ENCODE measurements at places on chromosomes 4 and X.

DNA sequence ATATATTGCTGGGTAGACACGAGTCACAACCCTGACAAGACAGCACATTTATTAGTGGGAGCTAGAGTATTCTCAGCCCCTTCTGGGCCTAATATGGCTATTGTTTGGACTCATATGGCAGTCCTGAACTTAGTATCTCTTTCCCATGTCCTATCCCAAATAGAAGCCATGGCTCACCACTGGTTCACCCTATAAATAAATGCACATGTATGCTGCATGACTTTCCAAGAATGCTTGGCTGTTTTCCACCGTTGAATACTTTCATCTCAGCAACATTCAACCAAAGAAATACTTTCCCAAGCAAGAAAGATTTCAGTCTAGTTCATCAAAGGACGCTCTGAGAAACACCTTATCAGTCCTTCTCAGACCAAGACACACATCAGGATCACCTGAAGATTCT lies 36.7 kb downstream of the SMPX start:
- no peak for DNase-seq

DNA sequence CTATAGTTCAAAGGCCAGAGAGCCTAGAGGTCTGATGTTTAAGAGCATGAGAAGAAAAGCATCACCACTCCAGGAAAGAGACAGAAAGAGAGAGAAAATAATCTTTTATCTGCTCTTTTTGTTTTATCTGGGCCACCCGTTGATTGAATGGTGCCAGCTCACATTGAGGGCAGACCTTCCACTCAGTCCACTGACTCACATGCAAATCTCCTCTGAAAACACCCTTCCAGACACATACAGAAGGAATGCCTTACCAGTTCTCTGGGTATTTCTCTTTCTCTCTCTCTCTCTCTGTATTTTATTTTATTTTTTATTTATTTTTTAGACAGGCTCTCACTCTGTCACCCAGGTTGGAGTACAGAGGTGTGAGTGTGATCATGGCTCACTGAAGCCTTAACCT lies 252.5 kb downstream of the DTHD1 start:
- DNase-seq, result no peak

GRCh38 chrX:138740341-138740740 lies 28.8 kb upstream of the FGF13 start:
- no peak for DNase-seq

DNA sequence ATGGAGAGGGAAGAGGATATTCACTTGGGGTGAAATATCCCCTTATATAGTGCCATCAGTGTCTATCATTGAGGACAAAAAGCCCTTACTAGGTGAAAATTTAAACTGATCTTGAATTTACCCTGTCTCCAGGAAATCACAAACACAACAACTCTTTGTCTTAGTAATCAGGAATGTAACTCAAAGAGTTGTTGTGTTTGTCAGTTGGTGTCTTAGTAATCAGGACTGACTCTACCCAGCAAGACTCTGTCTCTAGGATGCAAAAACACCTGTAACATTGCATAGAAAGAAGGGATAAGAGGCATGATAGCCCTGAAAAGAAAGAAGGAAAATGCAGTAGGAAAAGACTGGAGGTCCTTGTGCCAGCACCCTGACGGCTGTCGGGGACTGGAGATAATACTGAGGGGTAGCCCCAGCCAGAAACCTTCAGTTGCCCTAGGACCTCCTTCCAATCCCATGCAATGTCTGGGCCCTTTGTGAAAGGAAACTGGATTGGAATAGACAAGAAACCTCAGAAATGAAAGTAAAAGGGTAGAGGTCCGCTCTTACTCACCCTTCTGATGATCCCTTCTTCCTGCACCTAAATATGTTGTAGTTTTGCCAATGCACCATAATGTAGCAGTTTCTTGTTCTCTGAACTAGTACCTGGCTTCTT lies 45.3 kb downstream of the HMGB2 start:
- DNase-seq, result no peak

- DNase-seq, result no peak
Observed at GRCh38 chr4:66297703-66298102, 627.4 kb upstream of the EPHA5 start.

DNA sequence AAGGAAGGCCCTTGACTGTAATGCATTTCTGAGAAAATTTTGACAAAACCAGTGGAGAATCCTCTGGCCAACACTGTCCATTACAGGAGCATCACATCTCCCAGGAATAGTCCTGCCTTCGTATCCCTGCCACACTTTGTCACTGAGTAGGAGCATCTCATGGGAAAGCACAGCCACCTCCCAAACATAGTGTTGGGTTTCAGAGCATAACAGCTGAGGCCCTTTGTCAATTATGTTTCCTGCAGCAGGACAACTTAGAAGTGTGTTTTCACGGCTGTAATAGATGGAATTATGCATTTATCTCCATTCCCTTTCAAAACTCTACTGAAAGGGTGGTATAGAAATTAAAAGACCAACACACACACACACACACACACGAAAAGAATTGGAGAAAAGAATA lies 91.1 kb upstream of the SMAD1 start:
- DNase-seq, result no peak

DNA sequence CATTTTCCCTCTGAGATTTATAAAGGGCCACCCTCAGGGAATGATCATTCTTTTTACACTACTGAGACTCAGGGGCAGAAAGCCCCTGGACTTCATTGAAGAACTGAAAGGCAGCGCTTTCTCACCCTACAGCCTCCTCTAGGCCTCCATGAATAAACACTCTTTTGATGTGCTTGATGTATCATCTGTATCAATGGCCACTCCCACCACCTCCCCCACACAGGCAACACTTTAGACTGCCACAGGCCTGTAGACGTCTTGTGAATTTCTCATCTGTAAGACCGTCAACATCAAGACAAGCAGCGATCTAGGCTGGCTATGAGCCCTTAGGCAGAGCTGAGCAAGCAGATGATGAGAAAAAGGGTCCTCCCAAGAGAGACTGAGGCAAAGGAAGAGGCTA lies 123.2 kb downstream of the HUWE1 start:
- DNase-seq, result no peak

DNA sequence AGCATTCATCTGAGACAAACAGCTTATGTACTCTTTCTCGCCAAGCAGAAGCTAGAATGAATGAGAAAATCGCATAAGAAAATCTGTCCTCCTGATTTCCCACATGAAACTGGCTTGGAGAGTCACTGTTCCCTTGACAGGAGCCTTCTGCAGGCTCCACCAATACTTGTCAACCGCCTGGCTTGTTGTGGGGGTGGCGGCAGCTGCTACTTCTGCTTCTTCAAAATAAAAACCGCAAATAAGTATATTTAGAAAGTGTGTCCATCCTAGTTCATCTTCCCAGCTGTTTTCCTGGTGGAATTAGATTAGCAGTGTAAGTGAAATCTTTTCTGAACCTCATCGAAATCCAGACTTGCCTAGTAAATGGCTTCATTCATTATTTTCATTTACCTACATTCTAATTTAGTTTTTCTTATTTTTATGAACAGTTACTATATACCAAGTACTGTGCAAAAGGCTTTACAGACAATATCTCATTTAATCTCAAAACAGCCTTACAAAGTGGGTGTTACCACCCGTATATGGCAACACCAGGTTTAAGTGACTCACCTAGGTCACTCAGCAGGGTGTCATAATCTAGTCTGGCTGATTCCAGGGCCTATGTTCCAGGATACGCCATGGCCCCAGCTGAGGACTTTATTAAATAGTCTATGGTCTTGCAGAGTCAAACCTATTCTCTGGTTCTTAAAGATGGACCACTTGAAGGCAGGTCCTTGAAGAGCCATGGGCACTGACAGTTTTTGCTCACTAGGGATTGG lies 104.6 kb upstream of the IGFBP7 start:
- DNase-seq, result no peak

- no peak for DNase-seq
Observed at GRCh38 chr4:2353222-2354107, 65.0 kb downstream of the ZFYVE28 start.

DNA sequence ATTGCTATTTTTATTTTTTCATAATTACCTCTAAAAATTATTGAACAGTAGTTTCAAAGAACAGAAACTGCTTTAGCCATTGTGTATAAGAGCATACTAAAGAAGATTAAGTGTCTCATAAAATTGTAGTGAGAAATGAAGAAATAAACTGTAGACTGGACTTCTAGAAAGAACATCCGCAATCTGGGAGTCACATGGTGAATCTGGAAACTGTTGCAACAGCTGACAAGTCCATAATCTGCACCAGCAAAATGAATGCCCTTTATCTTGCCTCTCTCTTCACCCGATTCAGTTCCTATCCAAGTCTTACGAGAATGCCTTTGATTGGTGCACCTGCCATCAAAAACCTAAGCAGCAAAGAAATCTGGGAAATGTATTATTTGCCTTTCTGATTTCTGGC lies 312.9 kb downstream of the NAF1 start:
- no peak for DNase-seq

GRCh38 chr4:101756181-101756580 lies 34.3 kb upstream of the BANK1 start:
- no peak for DNase-seq

GRCh38 chr4:141669501-141669900 lies 33.1 kb downstream of the IL15 start:
- DNase-seq, result no peak

- no peak for DNase-seq
Observed at GRCh38 chr4:126955292-126956183, 677.2 kb upstream of the INTU start.

- DNase-seq, result no peak
Observed at GRCh38 chrX:12309744-12310076, 171.4 kb downstream of the FRMPD4 start.

- no peak for DNase-seq
Observed at GRCh38 chr4:25110527-25111329, 49.5 kb downstream of the SEPSECS start.

- DNase-seq, result no peak
Observed at GRCh38 chr4:153438916-153439756, 27.0 kb upstream of the TMEM131L start.

DNA sequence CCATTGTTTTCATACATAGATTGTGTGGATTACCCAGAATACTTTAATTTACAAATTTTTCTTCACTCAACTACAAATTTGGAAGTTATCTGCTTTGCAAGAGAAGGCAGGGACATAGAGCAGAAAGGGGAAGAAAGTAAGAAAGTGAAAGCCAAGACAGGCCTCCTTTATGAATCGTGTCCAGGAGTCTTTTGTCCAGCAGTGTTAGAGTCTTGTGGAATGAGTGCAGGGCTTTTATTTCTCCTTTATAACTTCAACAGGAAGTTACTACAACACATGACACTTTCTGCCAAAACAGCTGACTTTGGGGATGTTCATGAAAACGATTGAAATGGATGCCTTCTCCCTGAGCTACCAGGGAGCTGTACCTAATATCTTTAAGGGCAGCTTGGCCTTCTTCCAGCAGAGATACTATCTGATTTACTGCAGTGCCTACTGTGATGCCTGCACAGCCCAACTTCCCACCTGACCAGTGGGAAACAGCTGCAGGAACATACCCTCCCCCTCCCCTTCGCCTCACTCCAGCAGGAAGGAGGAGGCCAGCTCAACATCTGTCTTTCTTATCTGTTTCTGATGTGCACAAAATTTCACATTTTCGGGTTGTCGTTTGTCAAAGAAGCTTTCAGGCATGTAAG lies 557.7 kb upstream of the SLIT2 start:
- DNase-seq, result no peak

- no peak for DNase-seq
Observed at GRCh38 chr4:156583265-156583664, 388.3 kb downstream of the PDGFC start.

GRCh38 chr4:20062054-20062453 lies 189.7 kb upstream of the SLIT2 start:
- no peak for DNase-seq

DNA sequence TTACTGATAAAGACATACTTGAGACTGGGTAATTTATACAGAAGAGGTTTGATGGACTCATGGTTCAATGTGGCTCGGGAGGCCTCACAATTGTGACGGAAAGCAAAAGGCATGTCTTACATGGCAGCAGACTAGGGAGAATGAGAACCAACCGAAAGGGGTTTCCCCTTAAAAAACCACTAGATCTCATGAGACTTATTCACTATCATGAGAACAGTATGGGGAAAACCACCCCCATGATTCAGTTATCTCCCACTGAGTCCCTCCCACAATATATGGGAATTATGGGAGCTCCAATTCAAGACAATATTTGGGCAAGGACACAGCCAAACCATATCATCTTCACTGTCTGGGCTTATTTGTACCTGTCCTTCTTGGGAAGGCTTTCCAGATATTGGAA lies 22.8 kb upstream of the MUC7 start:
- no peak for DNase-seq

- no peak for DNase-seq
Observed at GRCh38 chr4:60128888-60129287, 1071.2 kb upstream of the ADGRL3 start.

- no peak for DNase-seq
Observed at GRCh38 chr4:185222598-185222997, 13.2 kb downstream of the SNX25 start.

DNA sequence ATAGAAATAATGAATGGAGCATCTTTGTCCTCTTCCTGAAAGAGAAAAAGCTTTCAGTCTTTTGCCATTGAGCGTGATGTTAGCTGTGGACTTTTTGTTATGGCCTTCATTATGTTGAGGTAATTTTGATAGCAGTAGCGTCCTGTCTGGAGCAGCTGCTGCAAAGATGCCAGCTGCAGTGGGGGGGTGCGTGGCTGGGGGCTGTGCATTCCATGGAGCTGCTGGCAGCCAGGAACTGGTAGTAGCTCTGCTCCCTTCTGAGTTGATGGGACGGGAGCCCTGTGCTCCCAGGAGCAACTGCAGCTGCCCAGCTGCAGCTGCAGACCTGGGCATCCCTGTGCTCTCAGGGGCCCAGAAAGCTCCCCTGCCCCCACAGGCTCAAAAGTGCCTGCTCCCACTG lies 50.4 kb downstream of the CCDC160 start:
- DNase-seq, result no peak

DNA sequence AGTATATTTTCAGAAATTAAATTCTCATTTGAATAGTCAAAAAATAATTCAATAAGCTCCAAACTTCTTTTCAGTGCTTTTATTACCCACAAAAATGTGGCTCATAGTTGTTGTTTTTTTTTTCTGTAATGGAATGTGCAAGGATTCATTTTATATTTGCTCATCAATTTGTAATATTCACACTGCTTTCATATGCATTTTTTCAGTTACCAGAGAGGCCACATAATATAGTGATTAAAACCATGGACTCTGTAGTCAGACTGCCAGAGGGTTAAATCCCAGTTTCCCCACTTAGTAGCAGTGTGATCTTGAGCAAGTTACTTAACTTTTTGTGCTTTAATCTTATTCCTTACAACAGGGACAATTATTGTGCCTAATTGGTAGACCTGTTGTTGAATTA lies 64.5 kb downstream of the FAM9B start:
- no peak for DNase-seq
